ENCODE measurements at places on chromosomes 4 and X.

GRCh38 chrX:63746278-63746677, 38.7 kb downstream of the ARHGEF9 start:
- no peak for DNase-seq

DNA sequence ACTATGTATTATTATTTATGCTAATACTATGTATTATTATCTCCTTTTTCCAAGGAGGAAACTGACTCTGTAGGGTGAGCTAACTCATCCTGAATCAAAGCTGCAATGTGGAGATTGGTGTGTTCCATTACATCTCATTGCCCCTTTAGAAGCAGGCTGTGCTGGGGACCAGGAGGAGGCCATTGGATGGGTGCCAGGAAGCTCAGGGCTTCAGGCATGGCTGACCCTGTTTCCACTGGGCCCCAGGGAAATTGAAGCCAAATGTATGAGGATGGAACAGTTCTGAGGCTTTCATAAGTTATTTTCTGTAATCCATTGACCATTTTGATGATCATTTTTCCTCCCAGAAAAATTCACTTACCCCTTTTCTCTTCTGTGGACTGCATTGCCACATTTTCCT, 418.8 kb upstream of the ZFP42 start:
- no peak for DNase-seq

- no peak for DNase-seq
These were observed 177.2 kb downstream of the GABRG1 start for GRCh38 chr4:45946699-45947098.

- no peak for DNase-seq
These were observed 35.5 kb upstream of the PLAC8 start for GRCh38 chr4:83149865-83150652.

GRCh38 chr4:166655705-166656104, 578.6 kb downstream of the SPOCK3 start:
- DNase-seq = no peak

DNA sequence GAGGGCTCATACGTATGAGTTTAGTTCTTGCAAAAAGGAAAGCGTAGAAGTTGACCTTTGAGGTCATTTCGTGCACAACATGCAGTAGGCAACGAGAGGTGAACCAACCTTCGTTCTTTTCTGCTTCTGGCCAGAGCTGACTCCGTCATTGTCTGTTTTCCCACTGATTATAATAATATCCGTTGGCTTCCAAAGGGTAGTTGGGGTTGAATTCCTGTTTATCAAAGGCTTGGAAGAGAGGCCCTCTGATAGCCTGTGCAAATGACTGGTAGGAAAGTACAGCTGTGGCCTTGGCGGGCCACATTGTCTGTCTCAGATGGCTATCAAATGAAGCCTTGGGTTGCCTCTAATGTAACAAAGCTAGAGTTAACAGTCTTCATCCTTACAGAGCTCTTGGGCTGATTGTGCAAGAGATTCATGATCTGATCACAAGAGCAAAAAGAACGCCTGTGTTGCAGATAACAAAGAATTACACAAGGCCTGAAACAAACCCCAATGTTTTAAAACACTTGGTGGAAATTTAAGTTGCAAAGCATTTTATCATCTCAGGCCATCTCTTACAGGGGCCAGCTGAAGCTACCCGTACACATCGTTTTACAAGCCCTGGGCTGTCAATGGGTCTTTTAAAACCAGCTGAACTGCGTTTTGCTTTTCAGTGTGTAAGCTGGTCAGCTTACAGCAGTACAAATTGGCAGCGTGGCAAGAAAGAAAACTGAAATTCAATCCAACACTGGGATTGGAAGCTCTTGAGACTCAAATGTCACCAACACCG, 46.1 kb upstream of the FAM9C start:
- DNase-seq = no peak

GRCh38 chrX:151004085-151004484, 20.9 kb downstream of the HMGB3 start:
- DNase-seq = no peak

- DNase-seq = no peak
These were observed 142.0 kb upstream of the NUDT6 start for GRCh38 chr4:123064390-123064789.

- DNase-seq = no peak
These were observed 95.7 kb upstream of the NKX1-1 start for GRCh38 chr4:1501754-1502500.

GRCh38 chr4:174930895-174931294, 12.7 kb downstream of the ADAM29 start:
- DNase-seq = no peak

DNA sequence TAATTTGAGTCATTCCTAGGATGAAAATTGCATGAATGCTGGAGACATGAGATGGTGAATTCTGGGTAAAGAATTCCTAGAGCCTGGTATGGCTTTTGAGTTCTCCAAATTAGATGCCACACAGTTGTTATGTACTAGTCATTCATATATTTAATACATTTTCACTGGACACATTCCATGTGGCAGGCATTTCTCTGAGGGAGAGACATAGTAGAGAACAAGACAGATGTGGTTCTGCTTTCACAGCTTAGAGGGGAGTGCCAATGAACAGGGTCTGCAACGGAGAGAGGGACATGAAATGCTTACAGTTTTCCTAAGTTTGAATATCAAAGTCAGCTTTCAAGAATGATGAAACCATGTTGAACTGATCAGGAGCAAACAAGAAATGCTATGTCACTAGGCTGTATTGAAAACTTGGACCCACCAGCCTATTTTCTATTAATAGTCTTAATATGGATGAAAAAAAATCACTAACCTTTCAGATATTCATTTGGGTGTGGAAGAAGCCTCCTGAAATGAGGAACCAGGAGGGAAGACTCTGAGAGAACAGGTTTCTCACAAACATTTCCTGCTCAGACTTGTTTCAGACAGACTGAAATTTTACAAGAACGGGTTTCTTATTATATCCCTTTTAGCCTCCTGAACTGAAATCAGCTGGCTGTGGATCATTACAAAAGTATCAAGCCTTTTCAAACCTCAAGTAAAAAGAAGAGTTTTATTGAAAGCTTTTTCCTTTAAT, 276.0 kb upstream of the TET2 start:
- DNase-seq = no peak

DNA sequence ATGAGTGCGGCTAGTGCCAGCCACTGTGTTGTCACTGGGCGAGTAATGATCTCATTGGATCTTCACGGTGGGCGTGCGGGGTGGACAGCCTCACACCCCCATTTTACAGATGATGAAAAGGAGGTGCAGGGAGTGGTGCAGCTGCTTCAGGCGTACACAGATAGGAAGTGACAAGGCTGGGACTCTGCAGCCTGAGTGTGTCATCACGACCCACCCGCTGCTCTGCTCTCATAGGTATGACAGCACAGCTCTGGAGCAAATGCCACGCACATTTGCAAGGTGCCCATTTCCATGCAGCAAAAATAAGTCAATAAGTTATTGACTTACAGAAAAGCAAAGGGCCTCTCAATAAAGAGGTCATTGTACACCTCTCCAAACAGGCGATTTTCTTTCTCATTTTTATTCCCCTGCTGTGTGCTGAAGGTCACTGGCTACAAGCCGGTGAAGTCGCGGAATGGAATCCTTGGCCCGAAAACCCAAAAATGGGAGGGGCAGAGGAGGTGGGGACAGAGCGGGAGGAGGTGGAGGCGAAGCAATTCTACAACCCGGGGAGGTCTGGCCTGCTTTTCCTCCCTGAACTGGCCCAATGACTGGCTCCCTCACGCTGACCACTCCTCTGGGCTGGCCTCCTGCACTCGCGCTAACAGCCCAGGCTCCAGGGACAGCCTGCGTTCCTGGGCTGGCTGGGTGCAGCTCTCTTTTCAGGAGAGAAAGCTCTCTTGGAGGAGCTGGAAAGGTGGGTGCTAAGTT, at the start of gene SOD3:
SOD3 (plus strand) TSS at position 658 of the 750 bp plus-strand sequence. CDS start 3,949 bp downstream, outside the sequence.
- peak; percentile 39 for DNase-seq

DNA sequence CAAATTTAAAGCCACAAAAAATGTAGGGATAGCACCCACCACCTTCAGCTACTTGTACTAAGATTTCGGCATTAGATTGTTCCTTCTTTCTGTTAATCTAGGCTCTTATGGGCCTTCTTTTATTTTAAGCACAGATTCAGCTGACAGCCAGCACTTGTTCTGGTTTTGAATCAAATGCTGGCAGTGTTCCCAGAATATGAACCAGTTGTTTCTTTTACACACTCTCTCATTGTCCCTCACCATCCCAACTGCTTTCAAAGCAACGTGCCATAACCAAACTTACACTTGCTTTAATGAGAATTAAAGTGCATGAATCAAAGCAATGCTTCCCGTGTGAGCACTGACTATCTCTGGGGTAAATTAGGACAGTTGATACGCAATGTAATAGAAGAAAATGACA, 744.5 kb upstream of the FAM241A start:
- DNase-seq = no peak

DNA sequence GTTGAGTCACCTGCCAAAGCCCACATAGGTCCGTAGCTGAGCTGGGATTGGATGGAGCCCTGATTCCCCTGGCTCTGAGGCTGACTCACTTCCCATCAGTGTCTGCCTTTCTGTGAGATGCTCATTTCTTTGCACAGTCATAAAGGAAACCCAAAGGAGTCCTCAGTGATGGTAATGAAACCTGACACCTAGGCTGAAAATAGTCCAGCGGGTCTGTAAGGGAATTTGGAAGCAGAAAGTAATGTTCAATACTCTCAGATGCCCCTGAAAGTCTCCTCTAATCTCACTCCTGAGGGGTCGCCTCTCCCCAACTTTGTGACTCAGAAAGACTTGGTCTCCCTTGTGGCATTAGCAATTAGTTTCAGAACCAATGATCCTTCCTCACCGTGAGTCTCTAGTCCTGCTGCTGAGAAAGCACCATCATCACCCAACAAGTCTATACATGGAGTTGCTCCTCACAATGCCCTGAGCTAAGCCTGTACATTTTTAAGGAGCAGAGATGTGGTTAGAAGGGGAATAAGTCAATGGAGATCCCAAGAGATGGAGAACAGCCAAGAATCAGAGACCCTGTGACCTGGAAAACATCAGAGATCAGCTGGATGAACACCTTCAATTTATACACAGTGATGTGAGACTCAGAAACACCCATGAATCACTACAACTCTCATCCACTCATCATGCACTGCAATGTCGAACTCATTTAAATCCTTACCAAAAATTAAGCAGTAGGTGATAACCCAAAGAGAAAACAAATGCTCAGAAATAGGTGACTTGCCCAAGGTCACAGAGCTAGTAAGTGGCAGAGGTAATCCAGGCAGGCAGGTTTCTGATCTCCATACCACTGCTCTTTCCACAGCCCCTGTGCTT, 219.0 kb upstream of the CPEB2 start:
- DNase-seq = no peak

- DNase-seq = no peak
These were observed 142.1 kb upstream of the USP9X start for GRCh38 chrX:40943093-40943641.

DNA sequence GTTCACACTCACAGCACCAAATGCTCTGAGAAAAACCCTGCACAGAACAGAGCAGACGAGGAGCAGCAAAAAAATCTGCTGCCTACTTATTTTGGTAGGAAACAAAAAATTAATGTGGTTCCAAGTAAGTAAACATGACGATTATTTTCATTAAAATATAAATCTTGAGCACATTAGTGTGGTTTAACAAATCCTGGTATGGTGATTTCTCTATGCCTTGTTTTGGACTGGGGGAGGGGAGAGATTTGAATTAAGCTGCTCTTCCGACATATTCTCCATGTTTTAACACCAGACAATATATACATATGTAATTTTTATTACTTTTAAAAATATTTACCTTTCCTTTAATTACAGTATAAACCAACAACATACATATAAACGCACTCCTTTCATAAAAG, 1.8 kb downstream of the CAMK2D start:
- DNase-seq = no peak

GRCh38 chr4:51884606-51885005, 41.7 kb downstream of the DCUN1D4 start:
- no peak for DNase-seq

DNA sequence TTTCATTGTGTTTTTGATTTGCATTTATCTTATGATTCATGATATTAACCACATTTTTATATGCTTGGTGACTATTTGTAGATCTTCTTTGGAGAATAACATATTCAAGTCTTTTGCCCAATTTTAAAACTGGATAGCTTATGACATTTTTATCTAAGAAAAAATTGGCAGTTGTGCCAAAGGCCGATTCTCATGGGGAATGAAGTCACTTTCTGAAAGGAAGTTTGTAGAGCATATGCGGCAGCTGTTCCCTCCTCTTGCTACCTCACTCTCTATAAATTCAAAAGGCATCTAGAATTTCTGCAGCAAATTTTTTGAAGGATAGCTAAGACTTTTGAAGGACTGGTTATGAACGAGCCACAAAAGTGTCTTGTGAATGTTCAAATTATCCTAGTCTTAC, 2353.5 kb downstream of the ARAP2 start:
- no peak for DNase-seq

- DNase-seq = no peak
These were observed 16.8 kb upstream of the COX18 start for GRCh38 chr4:73086095-73086868.

GRCh38 chr4:32560306-32560705, 1840.1 kb downstream of the PCDH7 start:
- DNase-seq = no peak

DNA sequence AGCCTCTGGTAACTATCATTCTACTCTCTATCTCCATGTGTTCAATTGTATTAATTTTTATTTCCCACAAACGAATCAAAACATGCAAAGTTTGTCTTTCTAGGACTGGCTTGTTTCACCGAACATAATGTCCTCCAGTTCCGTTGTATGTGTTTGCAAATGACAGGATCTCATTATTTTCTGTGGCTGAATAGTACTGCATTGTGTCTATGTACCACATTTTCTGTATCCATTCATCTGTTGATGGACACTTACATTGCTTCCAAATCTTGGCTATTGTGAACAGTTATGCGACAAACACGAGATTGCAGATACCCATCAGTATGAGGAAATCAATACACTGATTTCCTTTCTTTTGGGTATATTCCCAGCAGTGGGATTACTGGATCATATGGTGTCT, 8.4 kb upstream of the LDOC1 start:
- no peak for DNase-seq

- DNase-seq = no peak
These were observed 23.2 kb upstream of the ANXA3 start for GRCh38 chr4:78528327-78528726.

GRCh38 chrX:39755143-39756032, 342.4 kb downstream of the BCOR start:
- DNase-seq = no peak

DNA sequence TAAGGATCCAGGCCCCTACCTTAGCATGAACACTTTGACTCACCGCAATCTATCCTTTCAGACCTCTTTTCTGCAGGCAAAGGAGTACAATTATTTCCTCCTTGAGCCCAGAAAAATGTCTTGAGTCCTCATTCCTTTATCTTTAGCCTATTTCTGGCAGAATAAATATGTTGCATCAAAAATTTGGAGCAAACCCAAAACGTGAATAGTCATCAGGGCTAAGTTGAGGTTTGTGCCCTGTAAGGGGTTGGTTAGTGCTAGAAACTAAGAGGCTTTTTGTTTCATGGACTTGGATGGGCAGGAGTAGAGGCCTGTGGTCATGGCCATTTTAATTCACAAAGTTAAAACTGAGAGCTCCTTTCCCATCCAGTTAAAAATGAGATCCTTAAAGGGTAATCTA, 460.3 kb downstream of the GBA3 start:
- no peak for DNase-seq

DNA sequence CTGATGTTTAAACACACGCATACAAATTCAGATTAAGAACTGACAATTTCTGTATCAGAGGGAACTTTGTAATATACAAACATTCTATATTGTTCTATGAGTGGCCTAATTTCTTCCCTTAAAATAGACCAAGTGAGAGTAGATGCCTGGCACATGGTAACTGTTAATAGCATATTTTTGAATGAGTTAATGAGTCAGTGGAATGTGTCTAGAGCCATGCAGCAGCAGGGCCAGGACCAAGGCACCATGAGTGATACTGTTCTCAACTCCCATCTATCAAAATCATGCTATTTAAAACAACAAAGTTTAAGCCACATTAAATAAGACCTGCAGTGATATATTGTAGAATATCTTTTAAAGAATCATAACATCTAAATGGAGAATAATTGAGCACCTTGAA, 98.3 kb downstream of the ARHGAP24 start:
- DNase-seq = no peak

All from neural crest cell (in vitro differentiated cells).